ENCODE measurements at places on chromosomes 5 and 9. TPM values are rescaled to one million over a fixed set of nuclear protein-coding genes. Genes with fewer than 3 reads are reported as not detected.

DNA sequence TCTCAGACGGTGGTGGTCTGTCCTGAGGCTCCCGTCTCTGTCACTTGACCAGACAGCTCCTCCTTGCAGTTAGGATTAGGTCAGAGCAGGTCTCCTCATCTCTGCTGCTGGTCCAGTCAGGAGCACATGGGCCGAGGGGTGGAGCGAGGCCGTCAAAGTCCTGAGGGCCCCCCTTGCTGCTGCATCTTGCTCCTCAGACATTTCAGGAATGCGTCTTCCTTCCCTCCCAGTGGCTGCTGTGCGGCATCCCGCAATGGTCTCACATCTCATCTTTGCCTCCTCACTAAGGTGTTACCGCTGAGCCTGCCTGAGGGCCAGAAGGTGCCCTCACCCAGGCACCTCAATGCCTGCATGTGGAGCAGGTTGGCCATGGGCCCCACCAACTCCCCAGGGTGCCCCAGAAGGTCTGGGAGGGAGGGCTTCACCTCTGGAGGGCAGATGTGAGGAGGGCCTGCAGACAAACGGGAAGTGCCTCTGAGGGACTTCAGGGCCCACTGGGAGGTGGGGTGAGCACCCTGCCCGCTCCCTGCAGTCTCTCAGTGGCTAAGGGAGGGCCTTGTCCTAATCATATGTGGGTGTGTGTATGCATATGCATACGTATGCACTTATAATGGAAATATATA lies 137.7 kb upstream of the LMX1B start:
- no peak for DNase-seq

DNA sequence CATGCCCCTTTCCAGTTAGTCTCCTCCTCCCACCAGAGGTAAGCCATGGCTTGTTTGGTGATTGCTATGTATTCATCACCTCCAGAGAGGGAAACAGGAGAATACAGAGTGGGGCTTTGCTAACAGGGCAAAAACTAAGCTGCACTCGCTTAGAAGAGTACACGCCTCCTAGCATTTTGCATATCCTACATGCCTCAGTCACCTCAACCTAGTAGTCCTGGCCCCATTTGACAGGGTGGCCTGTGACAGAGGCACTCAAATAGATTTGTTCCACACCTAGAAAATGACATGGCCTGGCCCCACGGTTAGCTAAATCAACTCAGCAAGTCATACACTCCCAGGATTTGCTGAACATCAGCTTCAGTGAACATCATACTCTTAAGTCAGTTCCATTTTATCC lies 90.7 kb downstream of the CYFIP2 start:
- no peak for DNase-seq

DNA sequence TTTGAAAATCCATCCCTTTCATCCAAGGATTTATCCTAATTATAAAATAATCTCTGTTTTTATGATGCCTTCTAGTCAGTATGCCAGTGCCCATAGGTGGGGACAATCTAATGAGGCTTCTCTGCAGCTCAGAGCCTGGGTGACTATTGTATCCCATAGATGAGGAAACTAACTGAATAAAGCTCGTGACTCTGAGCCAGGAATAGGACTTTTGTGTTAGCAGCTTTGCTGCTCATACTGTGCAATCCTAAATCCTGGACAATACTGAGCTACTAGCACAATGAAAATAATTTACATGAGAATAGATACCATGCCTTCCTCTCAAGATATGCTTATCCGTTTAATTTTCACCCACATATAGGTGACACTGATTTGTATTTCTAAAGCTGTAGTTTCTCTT lies 443.0 kb downstream of the PLK2 start:
- DNase-seq, result no peak

DNA sequence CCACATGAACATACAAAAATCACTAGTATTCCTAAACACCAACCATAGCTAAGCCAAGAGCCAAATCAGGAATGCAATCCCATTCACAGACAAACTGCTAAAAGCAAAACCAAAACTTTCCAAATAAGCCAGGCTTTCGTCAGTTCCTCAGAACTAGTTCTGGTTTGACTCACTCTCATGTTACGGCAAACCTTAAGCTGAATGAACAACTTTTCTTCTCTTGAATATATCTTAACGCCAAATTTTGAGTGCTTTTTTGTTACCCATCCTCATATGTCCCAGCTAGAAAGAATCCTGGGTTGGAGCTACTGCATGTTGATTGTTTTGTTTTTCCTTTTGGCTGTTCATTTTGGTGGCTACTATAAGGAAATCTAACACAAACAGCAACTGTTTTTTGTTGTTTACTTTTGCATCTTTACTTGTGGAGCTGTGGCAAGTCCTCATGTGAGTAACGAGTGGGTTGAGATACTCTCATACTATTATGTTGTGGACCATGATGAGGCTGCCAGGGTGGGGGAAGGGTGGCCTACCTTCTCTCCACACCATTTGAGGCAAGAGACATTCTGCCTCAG lies at the start of gene PDCD1LG2:
PDCD1LG2 (plus strand) TSS at position 172 of the 572 bp plus-strand sequence. CDS start 12,016 bp downstream, outside the sequence.
- no peak for DNase-seq

DNA sequence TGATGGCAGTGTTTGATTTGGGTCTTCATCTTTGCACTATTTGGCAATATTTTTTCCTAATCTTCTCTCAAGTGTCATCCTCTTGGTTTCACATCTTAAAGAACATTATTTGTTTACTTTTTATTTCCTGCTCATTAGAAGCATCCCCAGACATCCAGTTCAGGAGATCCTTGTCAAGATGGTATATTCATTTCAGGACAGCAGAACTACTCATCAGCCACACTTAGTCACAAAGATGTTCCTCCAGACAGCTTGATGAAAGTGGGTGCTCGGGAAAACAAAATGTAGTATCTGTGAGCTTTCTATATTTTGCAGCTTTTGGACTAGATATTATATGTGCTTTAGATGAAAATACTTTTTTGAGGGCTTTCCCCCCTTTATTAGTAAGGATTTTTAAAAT lies 72.1 kb upstream of the SREK1 start:
- no peak for DNase-seq

DNA sequence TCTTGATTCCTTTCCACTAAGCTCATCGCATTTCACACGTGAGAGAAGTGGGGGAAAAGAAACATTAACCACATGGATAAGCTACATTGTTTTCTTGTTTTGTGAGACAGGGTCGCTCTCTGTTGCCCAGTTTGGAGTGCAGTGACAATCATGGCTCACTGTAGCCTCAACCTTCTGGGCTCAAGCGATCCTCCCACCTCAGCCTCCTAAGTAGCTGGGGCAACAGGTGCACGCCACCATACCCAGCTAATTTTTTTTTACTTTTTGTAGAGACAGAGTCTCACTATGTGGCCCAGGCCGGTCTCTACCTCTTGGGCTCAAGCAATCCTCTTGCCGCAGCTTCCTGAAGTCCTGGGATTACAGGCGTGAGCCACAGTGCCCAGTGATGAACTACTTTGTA lies 2.8 kb downstream of the OTULIN start:
- no peak for DNase-seq

GRCh38 chr9:15306068-15306756 lies 804 bp downstream of the TTC39B start:
- DNase-seq, result no peak

- no peak for DNase-seq
Observed at GRCh38 chr5:79512049-79512448, 1.9 kb downstream of the HOMER1 start.

The SH3PXD2B gene
- total RNA-seq, result 0.15 TPM

The CYLC2 gene
- not detected for total RNA-seq

The SPOCK1 gene
- not detected for total RNA-seq

The CCNO gene
- 0.20 TPM for total RNA-seq
